ENCODE measurements at places on chromosomes 2 and 18.

- no peak for DNase-seq
Observed at GRCh38 chr2:40210968-40211353, 240.9 kb downstream of the SLC8A1 start.

DNA sequence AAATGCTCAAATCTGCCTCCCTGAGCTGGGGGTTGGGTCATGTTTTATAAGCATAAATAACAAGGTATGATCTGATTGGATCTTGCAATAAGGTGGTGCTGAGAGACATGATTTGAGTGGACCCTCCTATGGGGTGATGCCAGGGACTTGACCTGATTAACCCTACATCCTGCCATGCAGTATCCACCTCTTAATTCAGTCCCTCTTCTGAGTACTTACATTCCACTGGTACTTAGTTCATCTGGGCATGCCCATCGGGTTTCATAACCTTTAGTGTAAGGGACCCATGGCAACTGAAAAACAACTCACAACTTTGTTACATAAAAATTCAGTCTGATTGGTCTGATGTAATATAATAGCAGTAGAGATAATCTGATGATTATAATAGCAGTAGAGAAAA is 397.9 kb upstream of the HNMT start:
- no peak for DNase-seq

DNA sequence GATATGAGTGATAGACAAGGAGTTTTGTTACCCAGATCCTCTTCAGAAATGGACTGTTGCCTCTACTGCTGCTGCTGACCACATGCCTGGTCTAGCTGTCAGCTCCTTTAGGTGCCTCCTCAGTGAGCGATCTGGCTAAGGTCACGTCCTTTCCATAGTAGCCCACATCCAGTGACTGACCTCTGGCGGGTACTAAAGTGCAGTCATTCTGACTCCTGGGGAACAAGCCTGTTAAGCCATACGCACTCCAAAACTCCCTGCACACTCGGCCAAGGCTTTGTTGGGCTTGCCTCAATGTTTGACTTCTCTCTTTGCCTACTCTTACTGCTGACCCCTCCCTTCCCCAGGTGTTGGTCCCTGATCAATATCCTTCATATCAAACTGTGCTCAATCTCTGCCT is 685.2 kb downstream of the IRS1 start:
- no peak for DNase-seq

- no peak for DNase-seq
Observed at GRCh38 chr2:229261599-229261998, 9.5 kb downstream of the PID1 start.

Data from fibroblast of gingiva (primary cell).